Daoy (cell line): ENCODE measurements at places on chromosomes 11 and 22. TPM values are rescaled to one million over a fixed set of nuclear protein-coding genes. Genes with fewer than 3 reads are reported as not detected.

- DNase-seq: no peak
Measured at GRCh38 chr11:134049303-134049702, 19.6 kb upstream of the JAM3 start.

GRCh38 chr11:27524155-27524554 is 17.6 kb upstream of the LIN7C start:
- DNase-seq: peak; percentile 57

SMTNL1 gene
- total RNA-seq: not detected in 2 replicates

ALDH3B2 gene
- 0.23 TPM in 1 of 2 replicates, not detected in the other for total RNA-seq

DDX25 gene
- 0.74 and 2.3 TPM in 2 replicates for total RNA-seq

OR51I1 gene
- total RNA-seq: not detected in 2 replicates

DNA sequence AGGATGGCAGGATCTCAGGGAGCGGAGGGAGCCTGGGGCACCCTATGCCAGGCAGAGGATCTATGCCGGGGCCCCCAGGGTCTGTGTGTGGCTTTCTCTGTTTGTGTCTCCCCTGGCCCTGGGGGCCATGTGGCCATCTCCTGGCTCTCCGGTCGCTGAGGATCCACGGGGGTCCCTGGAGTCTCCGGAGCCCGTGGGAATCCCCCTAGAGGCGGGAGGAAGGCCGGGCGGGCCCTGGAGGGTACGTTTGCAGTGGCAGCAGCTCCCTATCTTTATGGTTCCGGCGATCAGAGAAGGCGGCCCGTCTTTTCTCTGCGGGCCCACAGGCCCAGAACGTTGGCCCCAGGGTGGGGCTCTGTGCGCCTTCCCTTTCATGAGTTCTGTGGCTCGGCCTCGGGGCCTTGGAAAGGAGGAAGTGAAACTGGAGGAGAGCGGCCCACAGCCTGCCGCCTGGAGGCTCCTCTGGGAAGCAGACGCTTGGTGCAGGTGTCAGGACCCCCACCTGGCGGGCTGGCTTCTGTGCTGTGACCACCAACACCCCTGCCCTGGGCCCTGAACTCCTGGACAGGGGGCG is 82.1 kb downstream of the KCNQ1 start:
- peak; percentile 49 for DNase-seq
